HT-29 (cell line): ENCODE measurements at places on chromosomes 12 and 14.

GRCh38 chr12:110084314-110085015 lies 36.1 kb upstream of the C12orf76 start:
- no peak for DNase-seq

GRCh38 chr12:124057691-124058090 lies 84.7 kb downstream of the ZNF664 start:
- DNase-seq, result no peak

DNA sequence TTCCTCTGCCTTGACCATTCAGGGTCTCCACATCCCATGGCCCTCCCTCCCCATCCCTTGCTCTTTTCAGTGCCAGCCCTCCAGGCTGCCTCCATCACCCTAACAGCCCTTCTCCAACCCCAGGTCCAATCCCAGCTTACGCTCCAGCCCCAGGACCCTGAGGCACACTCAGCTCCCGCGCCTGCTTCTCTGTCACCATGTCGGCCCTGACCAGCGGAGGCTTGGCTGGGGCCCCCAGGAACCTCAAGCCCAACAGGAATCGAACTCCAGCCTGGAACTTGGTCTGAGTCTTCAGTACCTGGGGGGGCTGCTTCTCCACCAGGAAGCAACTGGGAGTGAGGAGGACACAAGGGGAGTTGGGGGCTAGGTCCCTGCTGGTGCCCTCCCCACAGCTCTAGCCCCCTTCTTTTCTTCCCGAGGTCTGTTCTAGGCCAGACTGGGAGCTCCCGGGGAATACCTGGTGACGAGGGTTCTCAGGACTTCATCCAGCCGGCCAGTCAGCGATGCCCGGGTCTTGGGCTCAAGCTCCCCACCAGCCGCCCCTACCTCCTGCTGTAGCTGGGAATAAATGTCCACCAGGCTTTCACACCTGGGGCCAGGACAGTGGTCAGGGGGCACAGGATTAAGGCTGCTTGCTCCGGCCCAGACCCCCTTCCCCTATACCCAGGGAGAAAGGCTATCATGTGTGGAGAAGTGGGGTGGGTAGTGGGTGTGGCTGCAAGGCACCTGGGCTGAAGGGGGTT lies 6.0 kb downstream of the STAT6 start:
- DNase-seq, result no peak

GRCh38 chr12:115794659-115795081 lies 482.8 kb downstream of the MED13L start:
- DNase-seq, result peak; percentile 23

GRCh38 chr12:47805417-47805816 lies 14.3 kb downstream of the HDAC7 start:
- no peak for DNase-seq

GRCh38 chr12:113071135-113072112 lies 14.9 kb downstream of the DTX1 start:
- no peak for DNase-seq

GRCh38 chr12:125493704-125494308 lies 428.6 kb downstream of the AACS start:
- DNase-seq, result no peak

DNA sequence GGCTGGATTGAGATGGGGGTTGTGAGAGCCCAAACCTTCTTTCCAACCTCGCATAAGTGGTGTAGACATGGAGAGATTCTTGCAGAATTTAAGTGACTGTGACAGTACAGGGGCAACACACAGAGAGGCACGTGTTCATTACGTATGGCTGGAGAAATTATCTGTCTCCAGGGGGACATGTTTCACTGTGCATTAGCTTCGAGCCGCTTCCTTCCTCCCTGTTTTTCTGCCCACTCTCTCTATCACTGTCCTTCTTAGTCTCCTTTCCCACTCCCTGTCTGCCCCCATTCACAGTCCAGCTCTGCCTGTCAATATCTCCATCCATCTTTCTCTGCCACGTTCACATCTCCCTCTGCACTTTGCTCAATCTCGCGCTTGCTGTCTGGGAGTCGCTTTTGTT lies 11.5 kb upstream of the C14orf93 start:
- DNase-seq, result no peak

DNA sequence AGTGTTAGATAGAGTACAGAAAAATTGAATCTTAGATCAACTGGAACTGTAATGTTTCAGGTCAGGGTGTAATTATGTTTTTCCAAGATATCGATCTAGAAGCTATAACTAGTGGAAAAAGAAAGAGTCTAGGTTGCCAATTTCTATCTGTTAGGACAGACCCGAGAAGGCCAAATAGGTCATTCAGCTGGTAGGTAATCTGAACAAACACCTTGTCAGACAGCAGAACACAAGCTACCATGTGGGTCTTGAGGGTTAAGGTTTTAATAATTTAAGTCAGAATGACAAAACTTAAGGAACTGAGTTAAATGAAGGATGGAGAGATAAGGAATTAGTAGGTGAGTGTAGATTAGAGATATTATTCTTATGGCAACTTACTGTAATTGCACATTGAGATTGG lies 44.9 kb upstream of the KCNMB4 start:
- no peak for DNase-seq

- peak; percentile 35 for DNase-seq
Measured at GRCh38 chr14:105475269-105476096, 862 bp downstream of the CRIP2 start.

GRCh38 chr14:52868911-52869618 lies 77.7 kb upstream of the GNPNAT1 start:
- no peak for DNase-seq

DNA sequence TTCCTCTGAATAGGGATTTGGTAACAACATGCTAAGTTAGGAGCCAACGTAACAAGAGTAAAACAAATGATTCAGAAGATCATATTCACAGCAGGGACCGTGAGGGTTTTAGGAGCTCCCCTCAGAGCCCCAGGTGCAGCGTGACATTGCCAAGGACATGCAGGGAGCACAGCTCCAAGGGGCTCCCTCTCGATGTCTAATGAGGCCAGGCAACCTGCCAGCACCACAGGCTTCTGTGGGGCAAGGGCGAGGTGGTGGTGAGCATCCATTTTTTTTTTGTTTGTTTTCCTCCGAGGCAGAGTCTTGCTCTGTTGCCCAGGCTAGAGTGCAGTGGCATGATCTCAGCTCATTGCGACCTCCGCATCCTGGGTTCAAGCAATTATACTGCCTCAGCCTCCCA lies 95.1 kb upstream of the PTPRB start:
- no peak for DNase-seq

GRCh38 chr12:57168058-57168457 lies 20.6 kb upstream of the LRP1-AS start:
- no peak for DNase-seq

DNA sequence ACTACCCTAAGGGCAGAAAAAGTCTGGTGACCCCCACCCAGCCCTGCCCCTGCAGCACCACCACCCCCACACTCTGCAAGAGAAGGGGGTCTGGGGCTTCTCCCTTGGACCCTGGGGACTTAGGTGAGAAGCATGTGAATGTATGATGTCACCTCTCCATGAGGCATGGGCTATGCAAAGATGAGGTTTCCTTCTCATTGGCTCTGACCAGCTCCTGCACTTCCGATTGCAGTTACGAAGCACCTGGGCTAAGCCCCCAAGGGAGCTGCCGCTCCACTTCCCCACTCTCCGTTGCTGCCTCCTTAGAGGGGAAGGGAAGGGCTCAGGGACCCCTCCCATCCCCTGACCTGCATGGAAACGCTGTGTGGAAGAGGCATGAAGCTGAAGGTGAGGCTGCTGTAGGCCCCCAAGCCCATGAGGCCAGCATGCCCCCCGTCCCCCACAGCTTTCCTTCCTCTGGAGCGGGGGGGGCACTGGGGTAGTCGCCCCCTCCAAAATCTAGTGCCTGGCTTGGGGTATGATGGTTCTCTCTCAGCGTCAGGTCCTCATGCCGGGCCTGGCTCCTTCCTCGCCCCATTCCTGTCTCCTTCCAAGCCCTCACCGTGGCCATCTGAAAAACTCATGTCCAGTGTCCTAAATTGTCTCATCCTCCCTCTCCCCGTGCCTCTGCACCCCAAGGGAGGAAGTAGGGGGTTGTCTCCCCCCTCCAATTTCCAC lies 5.5 kb upstream of the DDX23 start:
- no peak for DNase-seq

DNA sequence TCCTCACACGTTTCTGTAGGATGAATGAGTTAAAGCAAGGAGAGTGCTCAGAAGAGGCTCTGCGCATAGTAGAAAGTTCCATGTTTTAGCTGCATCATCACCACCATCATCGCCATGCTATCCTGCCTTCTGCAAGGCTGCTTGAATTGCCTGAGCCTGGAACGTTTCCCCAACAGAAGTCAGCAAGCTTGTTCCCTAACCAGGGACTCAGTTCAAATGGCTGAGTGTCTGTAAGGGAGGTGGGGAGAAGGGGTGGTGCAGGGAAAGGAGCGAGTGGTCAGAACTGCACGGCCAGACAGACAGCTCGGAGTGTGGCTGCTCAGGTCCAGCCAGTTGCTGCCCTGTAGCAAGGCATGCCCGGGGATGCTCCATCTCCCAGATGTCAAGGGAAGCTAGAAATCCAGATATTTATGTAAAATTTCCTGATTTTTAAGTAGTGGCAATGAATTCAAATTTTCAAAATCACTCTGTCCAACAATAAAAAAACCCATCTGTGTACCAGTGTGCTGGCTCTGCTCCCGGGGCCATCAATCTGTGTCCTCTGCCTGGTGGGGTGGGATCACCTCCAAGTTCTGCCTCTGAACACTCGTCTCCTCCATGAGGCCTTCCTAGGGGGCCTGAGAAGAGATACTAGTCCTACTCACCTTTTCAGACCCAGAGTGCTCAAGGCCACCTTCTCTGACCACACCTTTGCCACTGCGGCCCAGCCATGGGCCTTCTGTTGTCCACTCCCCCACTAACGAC lies 162.7 kb downstream of the FOXN3 start:
- no peak for DNase-seq

DNA sequence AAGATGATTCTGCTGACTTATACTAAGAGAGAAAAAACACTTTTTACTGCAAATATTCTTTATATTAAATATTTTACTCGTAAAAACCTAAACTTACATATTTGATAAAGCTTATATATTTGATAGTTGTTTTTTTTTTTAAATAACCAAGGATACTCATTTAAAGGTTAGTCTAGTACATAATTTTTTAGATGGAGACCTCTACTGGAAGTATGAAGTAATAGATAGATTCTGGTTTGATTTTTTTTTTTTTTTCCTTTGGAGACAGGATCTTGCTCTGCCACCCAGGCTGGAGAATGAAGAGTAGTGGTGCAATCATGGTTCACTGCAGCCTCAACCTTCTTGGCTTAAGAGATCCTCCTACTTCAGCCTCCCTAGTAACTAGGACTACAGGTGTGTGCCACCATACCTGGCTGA lies 16.4 kb downstream of the ARID2 start:
- DNase-seq, result peak; percentile 27

- DNase-seq, result no peak
Measured at GRCh38 chr12:754473-754820, 2.1 kb downstream of the WNK1 start.

- DNase-seq, result no peak
Measured at GRCh38 chr12:100326208-100326607, 30.7 kb upstream of the SLC17A8 start.

- no peak for DNase-seq
Measured at GRCh38 chr12:52370926-52371608, 3.8 kb upstream of the KRT85 start.

DNA sequence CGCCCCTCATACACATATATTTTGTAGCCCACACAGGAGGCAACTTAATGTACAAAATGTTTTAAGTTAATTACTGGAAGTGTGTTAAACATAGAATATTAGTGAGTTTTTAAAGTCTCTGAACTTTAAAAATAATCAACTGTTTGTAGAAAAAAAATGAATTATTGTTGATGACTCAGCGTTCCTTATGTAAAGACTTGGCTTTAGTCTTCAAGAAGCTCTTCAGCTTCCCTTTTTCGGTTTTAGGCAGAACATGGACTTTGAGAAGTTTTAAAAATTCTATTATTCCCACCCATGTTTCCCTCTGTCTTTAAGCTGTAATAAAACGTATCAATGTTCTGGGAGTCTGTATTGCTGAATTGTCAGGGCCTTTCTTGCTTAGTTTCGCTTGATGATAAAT lies 269.5 kb downstream of the FBXL14 start:
- no peak for DNase-seq

GRCh38 chr12:44835641-44836379 lies 40.3 kb downstream of the NELL2 start:
- DNase-seq, result no peak

DNA sequence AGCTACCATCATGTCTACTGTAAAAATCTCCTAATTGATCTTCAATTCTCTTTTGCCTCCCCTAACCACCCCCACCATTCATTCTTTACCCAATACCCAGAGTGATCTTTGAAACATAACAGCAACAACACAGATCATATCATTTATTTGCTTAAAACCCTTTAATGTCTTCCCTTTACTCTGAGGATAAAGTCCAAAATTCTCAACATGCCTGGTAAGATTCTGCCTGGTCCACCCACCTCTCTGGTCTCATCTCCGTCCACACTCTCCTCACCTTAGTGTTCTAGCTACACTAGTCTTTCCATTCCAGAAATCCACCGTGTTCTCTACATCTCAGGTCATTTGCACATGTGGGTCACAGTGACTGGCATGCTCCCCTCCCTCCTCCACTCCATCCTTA lies 27.7 kb downstream of the SLC38A4 start:
- DNase-seq, result no peak

DNA sequence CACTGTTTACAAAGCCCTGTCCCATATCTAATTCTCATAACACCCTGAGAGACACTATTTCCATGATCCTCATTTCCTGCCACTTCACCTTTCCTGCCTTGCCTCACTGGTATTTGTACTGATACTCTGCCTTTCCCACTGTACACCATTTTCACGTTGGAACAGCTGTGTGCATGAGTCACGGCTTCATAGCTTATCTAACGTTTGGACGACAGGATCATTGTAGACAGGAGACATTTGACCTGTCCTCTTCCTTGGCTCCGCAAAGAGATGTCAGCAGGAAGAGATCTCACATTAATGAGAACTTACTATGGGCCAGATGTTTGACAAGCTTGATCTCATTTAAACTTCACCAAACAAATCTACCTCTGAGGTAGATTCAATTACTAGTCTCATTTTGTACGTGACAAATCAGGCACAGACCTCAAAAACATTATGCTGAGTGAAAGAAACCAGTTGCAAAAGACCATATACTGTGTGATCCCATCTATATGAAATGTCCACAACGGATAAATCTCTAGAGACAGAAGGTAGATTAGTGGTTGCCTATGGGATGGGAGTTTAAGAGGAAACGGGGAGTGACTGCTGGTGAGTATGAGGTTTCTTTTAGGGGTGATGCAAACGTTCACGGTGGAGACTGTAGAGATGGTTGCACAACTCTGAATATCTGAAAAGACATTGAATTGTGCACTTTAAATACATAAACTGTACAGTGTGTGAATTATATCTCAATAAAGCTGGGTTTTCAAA lies 71.2 kb downstream of the KCNK13 start:
- DNase-seq, result no peak

DNA sequence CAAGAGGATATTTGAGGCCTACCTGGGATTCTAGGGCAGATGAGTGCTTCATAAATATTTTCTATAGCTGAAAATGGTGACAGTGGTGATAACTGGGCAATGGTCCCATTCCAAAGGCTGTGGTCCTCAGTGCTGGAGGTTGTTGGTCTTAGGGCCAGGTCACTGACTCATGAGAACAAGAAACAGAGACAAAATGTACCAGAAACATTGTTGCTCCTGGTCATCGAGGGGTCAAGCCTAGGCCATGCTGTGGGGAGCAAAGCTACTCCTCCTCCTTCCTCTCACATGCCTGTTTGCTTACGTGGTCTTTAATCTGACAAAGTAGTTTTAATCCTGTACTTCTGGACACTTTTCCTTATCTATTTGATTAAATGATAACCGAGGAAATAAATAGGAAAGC lies 33.8 kb downstream of the ERG28 start:
- DNase-seq, result no peak

- no peak for DNase-seq
Measured at GRCh38 chr14:93249128-93249831, 42.2 kb downstream of the UBR7 start.
